Small intestine (tissue), 16 donors: ENCODE measurements at places on chromosomes 1 and 21.

GRCh38 chr21:35420656-35421055 is 371.6 kb upstream of the RUNX1 start:
- DNase-seq, result no peak

DNA sequence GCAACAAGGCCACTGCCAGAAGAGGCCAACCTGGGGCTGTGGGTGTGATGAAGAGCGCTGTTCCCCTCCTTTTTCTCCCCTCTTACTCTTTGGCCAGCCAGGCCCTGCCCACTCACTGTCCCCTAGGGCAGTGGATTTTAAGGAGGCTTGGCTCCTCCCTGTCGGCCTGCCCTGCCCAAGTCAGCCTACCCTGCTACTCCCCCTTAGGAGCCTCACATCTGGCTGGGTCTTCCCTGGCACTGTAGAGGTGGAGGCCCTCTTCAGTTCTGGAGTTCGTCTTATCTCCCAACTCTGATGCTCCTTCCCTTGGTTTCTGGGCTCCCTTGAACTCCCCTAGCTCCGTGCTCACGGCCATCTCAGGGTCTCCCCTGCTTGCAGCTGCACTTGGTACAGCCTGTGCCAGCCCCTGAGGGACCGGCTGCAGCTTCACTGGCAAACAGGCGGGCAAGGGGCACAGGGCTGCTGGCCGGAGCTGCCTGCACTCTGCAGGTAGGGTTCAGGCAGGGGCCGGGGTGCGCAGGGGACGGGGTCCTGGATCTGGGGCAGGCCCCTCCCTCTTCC is 4.0 kb downstream of the AMPD2 start:
- DNase-seq, result no peak

- no peak for DNase-seq
Observed at GRCh38 chr21:44555200-44555875, 3.3 kb downstream of the KRTAP10-3 start.

GRCh38 chr1:82795508-82796149 is 994.9 kb downstream of the ADGRL2 start:
- no peak for DNase-seq

DNA sequence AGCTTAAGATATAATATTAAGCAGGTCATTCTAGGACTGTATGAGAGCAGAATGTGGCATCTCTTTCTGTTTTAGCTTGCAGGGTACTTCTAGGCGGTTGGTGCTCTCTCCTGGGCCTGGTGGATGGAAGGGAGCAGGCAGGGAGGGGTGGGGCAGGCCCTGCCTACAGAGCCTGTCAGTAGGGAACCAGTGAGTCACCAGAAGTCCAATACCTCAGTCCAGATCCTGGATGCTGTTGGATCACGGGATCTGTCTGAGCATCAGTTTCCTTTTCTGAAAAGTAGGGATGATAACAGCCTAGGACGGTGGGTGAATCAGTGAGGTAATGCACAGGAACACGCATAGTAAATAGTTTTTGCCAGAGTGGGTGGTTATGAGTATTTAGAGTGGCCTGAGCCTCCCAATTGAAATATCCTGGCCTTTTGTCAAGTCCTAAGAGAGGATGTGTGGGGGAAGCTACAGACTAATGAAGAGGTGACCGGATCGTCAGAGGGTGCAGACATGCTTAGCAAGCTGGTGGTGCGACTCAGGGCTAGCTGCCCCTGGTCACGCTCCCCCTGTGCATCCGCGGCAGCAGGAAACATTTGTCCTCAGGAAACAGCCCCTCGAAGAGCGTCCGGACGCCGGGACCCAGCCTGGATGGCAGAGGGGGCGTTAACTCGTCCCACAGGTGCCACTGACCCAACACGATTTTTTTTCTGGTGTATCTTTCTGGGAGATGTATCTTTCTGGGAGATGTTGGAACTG is 23.9 kb downstream of the NAV1 start:
- no peak for DNase-seq

DNA sequence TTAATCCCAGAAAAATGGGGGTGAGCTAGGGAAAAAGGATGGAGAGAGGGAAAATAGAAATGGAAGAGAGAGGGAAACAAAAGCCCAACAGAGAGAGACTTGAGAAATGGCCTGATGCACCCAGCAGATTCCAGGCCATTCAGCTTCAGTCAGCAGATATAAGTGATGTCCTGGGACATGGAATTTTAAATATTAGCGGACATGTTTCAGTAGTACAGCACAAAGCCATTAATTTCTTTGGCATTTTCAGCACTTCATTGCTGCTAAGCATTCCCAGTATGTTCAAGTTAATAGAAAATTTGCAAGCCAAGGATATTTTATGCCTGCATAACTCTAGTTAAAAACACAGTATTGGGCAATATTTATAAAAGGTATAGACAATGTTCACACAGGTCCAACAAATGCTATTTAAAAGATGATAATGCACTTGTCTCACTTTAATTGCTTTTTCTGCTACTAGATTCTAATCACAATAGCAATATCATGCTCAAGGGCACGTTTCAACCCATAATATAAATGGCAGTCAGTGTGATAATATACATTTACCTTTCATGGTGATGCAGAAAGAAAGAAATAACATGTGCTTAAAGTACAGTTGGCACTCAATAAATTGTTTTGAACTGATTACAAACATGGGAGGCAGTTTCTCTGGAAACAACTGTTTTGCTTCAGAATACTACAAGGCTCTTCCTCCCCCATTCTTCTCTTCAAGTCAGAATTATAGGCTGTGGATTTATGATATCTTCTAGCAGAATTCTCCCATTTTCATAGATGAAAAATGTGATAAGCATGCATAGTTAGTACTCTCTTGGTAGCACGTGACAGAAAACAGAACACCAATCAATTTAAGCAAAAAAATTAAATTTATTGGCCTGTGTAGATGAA is 108.1 kb upstream of the MAGI3 start:
- DNase-seq, result no peak

GRCh38 chr1:51238034-51238403 is 1.9 kb downstream of the RNF11 start:
- peak; percentile 54 for DNase-seq

- DNase-seq, result no peak
Observed at GRCh38 chr1:163973586-163973985, 585.4 kb upstream of the PBX1 start.

DNA sequence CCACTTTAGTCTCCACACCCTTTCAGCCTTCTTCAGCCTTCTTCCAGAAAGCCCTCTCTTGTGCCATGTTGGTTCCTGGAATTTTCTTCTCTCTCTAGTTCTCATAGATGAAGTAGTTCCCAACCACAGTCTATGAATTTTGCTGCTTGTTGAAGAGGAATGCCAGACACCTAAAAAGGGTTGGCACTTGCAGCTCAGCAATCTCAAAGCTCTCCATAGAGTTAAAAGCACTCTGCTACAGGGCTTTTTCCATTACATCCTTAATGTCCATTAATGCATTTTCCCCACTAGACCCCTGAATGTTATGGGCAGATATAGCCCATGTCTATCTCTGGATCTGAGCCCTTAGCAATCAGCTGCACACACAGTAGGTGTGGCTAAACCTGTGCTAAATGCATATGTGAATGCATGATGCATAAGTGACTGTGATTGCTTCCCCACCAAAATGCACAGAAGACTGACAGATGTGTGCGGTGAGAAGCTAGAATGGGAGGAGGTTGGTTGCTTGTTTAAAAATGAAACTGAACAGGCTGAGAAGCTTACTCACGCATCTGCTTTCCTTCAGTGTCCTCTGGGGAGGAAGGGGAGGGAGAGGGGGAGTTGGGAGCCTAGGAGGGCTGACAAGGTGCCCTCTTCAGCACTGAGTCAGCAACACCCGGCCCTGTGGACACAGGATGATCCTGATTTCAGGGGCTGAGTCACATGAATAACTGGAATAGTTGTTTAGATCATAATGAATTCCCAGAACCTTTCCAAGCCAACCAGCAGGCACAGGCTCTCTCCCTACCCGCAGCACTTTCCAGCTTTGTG is 146.1 kb upstream of the FGGY start:
- DNase-seq, result peak; percentile 41

- no peak for DNase-seq
Observed at GRCh38 chr1:114062477-114063099, 83.3 kb downstream of the OLFML3 start.

DNA sequence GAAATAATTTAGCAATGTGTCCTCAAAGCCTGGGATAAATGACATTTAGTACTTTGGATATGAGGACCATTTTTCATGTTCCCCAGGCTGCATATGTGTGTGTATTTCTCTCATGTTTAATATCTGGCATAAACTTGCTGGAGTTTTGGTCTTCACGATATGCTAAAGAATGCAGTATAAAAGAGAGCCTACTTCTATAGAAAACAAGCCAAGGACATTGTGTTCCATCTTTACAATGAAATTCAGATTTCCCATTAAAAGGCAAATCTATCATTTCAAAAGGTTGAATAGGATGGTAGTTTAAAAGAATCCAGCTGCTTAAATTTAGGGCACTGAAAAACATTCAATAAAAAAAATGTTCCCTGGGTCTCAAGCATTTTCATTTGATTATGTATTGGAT is 169.0 kb upstream of the C1orf105 start:
- no peak for DNase-seq

GRCh38 chr1:203660931-203661484 is 34.4 kb downstream of the ATP2B4 start:
- no peak for DNase-seq

DNA sequence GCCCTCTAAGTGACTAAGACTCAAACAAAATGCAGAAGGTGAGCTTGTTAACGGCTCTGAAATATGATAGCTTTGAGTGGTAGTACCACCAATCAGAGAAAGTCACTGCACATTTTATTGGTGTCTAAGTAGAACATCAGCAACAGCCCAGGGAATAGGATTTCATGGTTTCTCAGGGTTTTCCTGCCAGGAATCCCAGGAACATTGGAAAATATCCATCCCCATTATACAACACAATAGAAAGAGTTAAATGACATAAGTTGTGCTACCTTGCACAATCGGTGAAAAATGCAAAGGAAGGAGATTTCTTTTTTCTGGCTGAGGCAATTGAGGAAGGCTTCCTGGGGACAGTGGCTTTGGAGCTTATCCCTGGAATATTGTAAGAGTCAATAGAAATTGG is 283.1 kb downstream of the HLX start:
- no peak for DNase-seq

GRCh38 chr1:31196685-31197084 is 43.0 kb downstream of the NKAIN1 start:
- peak; percentile 24 for DNase-seq

DNA sequence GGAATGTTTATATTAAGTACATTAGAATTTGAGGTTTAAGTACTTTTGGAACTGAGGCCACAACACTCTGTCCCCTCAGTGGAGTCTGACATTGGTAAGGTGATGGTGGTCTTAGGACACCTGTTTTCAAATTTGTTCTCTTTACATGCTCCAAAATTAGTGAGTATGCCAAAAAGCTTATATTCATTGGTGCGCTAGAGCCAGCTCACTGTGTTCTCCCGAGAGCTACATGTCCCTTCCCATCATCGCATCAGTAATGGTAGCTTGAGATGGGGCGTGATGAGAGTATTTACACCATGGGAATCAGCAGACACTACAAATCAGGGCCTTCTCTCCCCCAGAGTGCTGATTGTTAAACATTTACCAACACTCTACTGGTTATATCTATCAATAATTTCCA is 19.5 kb downstream of the ETS2 start:
- DNase-seq, result peak; percentile 20

- no peak for DNase-seq
Observed at GRCh38 chr1:101002551-101002950, 23.0 kb downstream of the DPH5 start.

GRCh38 chr1:215147024-215147423 is 64.5 kb downstream of the KCNK2 start:
- no peak for DNase-seq

DNA sequence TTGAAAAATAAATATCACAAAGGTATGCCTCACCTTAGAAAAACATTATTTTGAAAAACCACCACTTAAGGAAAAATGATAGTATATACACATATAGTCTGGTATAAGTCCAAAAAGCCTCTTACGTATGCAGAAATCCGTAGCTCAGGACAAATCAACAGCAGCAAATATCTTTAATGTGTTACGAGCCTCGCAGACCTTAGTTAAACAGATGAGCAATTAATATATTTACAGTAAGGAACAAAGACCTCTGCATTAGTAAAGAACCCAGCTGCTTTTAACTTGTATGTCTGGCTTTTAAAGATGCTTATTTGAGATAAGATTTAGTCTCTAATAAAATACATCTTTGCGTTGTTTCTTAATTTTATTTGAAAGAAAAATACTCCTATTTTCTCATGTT is 79.9 kb upstream of the CHRM3 start:
- no peak for DNase-seq

- no peak for DNase-seq
Observed at GRCh38 chr1:28096210-28097099, 8.0 kb upstream of the EYA3 start.

DNA sequence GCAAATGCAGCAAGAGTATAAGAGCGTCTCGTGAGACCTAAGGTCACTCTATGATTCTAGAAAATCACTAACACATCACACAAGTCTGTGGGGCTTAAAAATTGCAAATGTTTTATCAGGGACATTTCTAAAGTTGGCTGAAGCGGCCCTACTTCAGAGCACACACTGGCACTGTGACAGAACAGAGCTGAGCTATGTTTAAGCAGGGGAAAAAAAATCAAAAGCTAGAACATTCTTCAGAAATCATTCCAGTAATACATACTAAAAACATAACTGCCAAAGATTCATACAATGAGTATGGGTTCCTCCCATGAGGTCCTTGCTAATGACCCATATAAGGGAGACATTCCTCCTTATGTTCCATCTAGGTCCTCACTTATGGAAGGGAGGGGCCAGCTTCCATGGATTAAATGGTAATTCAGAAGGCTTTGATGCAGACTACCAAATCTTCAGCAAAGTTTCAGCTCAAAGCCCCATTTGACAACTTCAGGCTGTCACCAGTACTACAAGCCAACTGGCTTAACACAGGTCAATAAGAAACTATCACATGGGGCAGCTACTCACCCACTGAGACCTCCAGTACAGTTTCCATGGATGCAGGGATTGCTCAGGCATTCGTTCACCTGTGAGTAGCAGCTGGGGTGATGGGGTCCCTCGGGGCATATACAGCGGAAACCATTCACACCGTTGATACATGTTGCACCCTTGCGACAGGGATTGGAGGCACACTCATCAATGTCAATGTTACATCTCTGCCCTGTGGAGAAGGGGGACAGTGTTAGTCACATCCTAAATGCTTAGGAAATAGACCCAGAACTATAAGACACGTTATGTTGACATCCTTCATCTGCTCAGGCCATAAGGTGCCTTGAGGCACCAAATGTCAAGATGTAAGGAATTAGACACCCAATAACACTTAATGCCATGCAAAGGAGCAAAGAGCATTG is 58.4 kb upstream of the ADAM30 start:
- DNase-seq, result no peak

GRCh38 chr1:111323231-111323630 is 32.6 kb downstream of the CHIA start:
- DNase-seq, result no peak
